ENCODE measurements at places on chromosomes 4 and X.

- no peak for DNase-seq
Measured at GRCh38 chr4:26310264-26310663, 10.6 kb upstream of the RBPJ start.

GRCh38 chr4:153577053-153577452 is 107.0 kb upstream of the TLR2 start:
- DNase-seq: no peak

DNA sequence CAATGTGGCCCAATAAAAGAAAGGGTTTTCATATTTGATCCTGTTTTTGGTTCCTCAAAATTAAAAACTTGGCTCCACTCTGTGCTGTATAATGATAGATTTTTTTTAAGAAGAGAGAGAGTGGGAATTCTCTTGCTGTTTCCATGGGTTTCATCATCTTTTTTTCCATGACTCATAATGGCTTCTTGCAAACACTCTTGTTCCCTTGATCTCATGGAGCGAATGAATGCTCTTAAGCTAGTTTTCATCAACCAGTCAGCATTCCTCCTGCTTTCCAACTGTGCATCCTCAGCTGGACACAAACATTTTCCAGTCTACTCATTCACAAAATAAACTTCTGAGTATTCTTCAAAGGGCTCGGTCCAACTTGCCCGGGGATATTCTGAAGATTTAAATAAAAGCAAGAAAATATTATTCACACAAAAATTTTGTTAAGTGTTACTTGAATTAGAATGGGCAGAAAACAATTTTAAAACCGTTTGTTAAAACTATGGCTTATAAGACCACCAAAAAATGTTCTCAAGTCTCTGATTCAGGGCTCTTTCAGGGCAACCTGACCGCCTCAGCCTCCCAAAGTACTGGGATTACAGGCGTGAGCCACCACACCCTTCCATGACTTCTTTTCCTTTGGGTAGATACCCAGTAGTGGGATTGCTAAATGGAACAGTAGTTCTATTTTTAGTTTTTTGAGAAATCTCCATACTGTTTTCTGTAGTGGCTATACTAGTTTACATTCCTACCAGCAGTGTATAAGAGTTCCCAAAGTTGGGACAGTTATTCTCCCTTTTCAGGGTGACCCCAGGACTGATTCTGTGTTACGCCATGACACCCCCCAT is 64.7 kb downstream of the TMEM156 start:
- DNase-seq: no peak

- no peak for DNase-seq
Measured at GRCh38 chr4:181656748-181657147, 586.5 kb upstream of the TENM3 start.

DNA sequence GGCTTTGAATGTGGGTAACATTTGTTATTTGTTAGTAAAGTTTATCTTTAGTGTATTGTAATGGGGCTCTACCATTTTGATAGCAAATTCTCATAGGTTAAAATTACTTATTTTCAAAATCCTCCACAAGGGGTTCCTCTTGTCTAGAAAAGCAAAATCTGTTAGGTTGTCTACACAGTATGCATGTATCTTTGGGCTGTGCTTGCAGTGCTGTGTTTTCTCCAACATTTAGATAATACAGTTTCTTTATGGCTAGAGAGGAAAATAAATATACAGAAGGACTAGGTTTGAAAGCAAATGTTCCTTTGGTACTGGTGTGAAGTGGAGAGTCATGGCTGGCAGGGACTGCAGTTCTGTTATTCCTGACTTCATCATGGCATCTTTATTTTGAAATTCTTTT is 40.3 kb downstream of the POLR2B start:
- no peak for DNase-seq

GRCh38 chr4:78225236-78225635 is 168.1 kb downstream of the FRAS1 start:
- no peak for DNase-seq

DNA sequence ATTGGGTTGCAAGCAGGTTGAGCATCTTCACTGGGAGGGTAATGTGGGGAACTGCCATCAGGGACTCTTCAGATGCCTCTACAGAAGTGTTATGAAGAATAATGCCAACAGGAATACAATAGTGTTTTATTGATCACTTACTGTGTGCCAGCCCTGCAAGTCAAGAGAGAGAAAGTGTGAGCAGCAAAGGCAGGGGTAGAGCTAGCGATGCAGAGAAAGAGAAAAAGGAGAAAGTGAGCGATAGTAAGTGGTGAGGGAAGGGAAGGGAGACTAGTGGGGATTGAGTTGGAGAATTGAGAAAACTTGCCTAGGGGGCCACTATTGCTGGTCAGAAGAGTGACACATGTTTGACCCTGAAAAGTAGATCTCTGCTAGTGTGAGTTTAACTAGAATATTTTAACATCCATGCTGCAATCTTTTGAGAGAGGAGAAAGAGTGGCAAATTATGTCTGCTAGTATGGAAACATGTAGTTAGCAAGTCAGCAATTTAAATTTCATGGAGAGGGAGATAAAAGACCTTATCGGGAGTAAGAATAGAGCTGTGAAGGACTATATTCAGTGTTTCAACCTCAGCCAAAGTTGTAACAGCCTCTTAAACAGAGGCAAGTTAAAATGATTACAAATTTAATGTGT is 12.2 kb downstream of the AFF1 start:
- DNase-seq: no peak

- no peak for DNase-seq
Measured at GRCh38 chrX:155891446-155892210, 10.5 kb downstream of the VAMP7 start.

DNA sequence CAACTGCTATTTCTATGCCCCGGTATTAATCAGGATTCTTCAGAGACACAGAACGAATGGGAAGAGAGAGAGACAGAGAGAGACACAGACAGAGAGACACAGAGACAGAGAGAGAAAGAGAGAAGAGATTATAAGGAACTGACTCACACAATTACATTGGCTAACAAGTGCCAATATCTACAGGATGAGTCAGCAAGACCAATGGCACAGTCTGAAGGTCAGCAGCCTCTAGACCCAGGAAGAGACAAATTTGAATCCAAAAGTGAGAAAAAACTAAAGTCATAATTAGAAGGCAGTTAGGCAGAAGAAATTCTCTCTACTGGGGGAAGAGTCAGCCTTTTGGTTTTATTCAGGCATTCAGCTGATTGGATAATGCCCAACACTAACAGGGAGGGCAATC is 187.3 kb downstream of the MAB21L2 start:
- no peak for DNase-seq

DNA sequence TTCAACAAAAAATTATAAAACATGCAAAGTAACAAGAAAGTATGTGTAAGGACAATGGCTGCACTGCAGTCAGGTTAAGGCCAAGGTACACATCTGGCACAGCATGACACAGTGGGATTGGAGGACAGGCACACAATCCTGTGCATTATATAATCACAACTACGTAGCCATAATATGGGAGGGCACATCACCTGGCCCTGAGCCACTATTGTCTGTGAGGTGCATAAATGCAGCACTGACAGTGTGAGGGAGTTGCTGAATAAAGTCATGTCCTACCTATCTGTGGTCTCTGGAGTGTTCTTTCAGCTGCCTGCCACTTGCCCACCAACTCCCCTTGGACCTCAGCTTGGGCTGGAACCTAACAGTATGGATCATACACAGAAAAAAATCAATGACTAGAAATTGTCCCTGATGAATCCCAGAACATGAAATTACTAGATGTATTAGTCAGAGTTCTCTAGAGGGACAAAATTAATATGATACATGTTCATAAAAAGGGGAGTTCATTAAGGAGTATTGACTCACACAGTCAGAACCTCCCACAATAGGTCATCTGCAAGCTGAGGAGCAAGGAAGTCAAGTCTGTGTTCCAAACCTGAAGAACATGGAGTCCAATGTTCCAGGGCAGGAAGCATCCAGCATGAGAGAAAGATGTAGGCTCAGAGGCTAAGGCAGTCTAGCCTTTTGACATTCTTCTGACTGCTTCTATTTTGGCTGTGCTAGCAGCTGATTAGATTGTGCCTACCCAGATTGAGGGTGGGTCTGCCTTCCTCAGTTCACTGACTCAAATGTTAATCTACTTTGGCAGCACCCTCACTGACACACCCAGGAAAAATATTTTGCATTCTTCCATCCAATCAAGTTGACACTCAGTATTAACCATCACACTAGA is 46.4 kb upstream of the KCTD8 start:
- no peak for DNase-seq
